ENCODE measurements at places on chromosomes 4 and X.

- DNase-seq, result no peak
Measured at GRCh38 chrX:152733261-152733975, at the start of the genes CSAG1 and MAGEA12. Gene CSAG1 (minus strand): TSS chrX:152733721. CDS start chrX:152732460, 1,261 bp downstream. Gene MAGEA12 (plus strand): TSS chrX:152733757. CDS start chrX:152736162, 2,405 bp downstream.

DNA sequence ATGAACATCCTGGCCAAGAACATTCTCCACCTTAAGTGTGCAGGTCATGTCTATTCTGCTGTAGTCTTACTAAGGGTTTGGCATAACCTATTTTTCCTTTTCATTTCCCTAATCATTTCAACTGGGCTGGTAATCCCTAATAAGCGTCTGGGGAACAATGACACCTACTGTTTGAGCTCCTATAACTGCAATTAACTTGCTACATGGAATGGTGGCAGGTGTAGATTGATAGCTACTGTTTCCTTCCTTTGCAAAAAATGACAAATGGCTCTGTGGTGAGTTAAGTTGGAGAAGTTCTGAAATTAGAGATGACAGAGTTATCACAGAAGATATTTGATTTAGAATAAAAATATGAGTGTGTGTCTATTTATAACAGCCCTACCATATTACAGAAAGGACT, 104.5 kb upstream of the NAP1L5 start:
- DNase-seq, result no peak

DNA sequence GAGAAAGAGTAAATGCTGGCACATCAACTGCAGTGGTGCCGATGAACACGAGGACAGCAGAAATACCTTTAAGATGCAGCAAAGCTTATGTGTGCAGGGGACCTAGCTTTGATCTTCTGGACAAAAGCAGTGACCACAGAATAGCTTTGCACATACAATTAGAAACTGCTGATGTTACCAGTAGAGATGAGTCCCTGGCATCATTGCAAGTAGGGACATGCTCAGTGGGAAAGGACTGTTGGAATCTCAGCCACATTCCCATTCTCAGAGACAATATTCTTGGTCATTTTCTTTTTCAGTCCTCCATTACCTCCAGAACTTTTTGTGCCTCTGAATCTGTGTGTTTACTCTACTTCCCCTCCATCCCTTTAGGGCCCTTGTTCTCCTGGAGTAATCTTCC, 16.9 kb upstream of the PDLIM3 start:
- DNase-seq, result no peak

GRCh38 chr4:99710681-99711345, 53.2 kb upstream of the C4orf54 start:
- DNase-seq, result no peak

DNA sequence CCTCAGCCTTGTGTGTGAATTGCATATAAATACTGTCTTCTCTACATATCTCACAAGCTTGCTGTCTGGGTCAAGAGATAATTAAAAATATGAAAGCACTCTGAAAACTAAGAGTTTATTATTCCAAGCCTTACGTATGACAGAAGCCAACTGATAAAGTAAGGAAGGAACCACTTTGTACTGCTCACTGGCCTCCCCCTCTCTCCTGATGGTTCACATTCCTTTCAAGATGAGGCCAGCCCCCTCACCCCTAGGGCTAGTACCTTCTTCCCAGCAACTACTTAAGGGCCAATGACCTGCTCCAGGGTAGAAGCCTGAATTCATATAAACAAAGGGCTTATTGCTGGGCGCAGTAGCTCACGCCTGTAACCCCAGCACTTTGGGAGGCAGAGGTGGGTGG, 5.4 kb upstream of the SOWAHD start:
- DNase-seq, result no peak

DNA sequence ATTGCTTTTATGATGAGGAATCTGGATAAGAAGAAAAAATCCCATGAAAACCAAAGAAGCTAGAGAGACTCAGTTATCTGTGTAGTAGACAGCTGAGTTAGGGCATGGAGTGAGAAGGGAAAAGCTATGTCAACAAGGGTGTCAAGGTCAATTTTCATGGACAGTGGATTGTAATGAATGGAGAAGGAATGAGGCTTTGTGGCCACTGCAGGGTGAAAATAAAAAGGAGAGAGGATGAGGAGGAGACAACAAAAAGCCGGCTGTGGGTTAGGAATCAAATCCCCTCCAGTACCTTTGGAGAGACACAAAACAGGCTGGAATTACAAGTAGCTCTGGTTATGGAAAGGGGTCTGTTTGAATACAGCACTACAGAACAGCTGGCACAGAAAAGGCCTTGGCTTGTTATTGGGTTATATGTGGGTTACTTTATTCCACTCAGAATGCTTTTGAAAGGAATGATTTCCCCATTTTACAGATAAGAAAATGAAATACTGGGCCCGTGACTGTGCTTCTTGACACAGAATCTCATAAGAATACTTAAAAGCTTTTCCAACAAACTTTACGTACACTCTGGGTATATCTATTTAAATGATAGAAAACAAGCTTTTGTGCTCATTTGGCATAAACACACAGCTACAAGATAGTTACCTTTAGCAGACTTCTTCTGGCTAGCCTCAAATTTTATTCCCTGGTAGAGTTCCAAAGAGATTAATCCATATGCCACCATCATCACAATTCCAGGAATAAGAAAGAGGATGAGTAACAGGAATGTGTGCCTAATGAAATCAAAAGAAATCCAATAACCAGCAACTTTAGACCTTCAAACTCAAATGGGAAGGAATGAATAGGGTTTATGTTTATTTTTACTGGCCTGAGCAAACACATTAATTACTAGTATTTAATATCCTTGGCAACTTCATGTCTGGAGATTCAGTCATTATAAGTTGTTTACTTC, 7.5 kb downstream of the CCKAR start:
- no peak for DNase-seq

DNA sequence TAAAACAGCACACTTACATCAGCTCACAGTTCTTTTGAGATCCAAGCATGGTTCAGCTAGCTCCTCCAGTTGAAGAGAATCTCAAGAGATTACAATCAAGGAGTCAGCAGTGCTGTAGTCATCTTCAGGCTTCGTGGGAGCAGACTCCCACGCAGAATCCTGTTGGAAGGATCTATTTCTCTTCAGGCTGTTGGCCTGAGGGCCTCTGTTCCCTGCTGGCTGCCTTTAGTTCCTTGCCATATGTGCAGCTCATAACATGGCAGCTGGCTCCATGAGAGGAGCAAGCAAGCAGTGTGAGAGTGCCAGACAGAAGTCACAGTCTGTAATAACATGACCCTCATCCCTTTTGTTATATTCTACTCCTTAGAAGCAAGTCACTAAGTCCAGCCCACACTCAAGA, 168.6 kb downstream of the COX18 start:
- DNase-seq, result no peak

- no peak for DNase-seq
Measured at GRCh38 chr4:38084877-38085711, 124.9 kb downstream of the PTTG2 start.

GRCh38 chrX:150038986-150039599, 100.8 kb upstream of the EOLA2 start:
- DNase-seq, result no peak

- peak; percentile 50 for DNase-seq
Measured at GRCh38 chr4:40055863-40056715, 561 bp upstream of the N4BP2 start.

DNA sequence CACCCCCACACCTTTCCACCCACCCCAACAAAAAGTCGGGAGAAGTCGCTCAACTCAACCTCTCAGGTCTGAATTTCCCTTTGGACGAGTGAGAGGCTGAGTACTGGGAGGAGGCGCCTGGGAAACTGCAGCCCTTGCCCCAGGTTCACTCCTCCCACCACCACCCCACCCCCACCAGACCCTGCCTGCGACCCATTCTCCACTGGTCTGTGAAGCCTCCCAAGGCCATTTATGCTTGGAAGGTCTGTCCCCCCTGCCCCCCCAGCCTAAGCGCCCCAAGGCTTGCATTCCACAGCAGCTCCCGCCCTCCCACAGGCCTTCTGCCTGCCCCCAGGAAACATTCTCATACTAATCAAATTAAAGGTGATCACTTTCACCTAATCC, 27.2 kb downstream of the ELF4 start:
- no peak for DNase-seq

DNA sequence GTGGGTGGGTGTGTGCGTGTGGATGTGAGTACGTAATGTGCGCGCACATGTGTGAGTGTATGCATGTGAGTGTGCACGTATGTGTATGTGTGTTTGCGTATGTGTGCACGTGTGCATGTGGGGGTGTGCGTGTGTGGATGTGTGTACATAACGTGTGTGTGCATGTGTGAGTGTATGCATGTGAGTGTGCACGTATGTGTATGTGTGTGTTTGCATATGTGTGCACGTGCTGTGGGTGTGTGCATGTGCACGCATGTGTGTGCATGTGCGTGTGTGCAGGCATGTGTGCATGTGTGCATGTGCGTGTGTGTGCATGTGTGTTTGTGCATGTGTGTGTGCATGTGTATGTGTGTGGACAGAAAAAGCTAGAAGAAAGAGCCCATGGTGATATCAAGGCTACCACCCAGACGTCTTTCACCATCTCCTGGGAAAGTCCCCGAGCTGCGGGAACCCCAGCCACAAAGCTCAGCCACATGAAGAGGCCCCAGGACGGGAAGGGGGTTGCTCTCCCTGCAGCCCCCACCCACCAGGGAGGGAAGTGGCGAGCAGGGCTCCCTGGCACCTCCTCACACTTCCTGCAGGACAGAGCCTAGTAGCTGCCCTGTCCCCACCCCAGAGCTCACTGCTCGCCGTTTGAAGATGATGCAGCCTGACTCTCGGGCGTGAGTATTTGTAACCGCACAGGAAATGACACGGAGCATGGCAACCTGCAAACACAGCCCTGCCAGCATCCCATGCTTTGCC, 108.3 kb downstream of the DCTD start:
- DNase-seq, result peak; percentile 77

GRCh38 chr4:76948443-76949275, 893 bp upstream of the SEPTIN11 start:
- DNase-seq, result peak; percentile 80

DNA sequence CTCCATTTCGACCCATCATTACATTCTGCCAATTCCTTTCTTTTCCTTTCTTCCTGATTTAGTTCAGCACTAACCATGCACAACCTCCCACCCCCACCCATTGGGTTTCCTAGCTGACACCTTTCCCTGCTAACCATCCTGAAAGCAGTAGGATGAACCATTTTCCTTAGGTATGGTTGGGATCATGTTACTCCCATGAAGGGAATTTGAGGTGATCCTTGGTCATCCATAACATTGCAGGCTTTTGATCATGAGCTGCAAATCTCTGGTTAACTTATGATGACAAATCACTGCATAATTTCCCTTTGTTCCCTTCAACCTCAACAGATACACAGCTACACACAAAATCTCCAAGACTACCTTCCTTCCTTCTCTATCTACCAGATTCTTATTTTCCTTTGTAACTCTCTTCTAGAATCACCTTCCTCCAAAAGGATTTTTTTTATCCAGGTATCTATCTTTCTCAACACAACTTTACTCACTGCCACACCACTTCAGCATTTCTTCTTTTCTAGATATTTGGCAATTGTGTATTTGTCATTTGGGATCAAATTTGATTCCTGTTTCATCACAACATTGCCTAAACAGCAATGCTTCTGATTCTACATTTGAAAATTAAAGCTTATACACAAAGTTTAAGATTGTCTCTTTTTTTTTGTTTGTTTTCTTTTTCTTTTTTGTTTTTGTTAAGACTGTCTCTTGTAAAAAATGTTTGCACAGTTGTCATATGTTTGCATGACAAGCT, 145.1 kb downstream of the RBM47 start:
- DNase-seq, result no peak

DNA sequence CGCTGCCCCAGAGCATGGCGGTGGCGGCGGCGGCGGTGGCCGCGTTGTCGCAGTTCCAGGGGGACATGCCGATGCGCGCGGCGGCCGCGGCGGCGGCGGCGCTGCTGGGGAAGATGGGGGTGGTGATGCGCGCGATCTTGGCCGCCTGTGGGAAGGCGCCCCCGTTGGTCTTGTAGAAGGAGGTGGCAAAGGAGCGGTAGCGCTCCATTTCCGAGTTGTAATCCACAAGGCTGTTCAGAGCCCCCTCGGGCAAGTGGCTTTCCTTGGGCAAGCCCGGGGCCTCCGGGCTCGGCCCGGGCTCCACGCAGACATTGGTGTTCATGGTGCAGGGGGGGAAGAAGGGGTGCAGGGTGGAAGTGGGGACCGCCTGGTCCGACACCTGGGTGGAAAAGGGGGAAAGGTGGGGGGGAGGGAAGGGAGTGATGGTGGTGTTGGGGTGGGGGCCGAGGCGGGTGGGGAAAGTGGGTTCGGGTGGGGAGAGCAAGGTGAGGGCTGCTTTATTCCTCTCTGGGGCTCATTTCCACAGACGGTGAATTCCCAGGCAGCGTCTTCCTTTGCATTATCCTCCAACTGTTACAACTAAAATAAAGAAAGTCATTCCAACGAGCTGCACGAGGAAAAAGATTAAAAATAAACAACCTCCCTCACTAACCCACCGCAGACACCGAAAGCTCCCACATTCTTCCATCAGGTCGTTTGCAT, 3.1 kb downstream of the CXXC4 start:
- DNase-seq, result peak; percentile 47

GRCh38 chr4:86592553-86593249, 1.4 kb upstream of the PTPN13 start:
- no peak for DNase-seq

DNA sequence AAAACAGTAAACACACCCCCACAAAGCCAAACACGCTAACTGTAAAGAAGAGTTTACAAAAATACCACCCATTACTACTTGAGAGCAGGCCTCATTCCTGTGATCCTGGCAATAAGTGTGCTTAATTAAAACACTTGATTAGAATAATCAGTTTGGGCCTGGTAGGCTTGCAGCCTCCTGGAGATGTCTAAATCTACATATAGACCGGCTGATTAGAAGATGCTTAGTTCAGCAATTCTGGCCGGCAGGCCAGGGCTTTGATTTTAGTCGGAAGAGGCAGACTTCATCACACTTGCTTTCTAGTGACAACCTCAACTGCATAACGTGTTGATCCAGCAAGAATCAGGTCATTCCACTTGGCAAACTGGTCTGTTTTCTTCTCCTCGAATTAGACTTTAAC, 114.0 kb downstream of the DCTD start:
- DNase-seq, result no peak

GRCh38 chrX:72030431-72030830, 101.3 kb downstream of the RTL5 start:
- DNase-seq, result no peak

DNA sequence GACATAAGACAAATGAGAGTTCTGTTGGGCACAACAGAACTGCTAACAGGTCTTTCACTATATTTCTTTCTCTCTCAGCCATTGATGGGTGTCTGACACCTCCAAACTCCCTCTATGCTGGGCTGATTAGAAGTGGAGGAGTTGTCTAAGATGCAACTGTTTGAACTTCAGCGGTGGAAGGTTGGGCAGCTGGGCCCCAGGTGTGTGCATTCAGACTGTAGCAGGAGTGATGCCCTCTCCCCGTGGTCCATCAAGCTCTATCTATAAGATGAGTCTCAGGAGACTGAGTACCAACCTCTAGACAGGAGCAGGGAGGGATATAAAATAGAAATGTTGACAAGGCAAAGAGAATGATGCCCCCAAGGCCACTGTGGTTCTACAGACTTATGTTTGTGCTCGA, 28.2 kb upstream of the CHRNA9 start:
- no peak for DNase-seq

DNA sequence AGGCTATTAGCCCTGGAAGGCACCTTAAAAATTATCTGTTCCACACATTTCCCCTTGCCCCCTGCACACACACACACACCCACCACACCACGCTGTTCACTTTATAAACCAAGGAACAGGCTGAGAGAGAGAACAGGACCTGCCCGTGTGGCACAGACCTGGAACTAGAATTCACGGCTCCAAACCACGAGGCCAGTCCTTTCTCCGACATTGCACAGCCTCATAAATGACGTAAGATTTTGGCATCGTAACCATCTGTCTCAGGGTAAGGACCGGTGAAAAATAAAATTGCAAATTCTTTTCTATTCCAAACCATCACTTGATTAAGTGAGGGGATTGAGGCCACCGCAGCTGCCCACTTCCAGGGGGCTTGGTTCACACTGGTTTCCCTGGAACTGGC, 330.3 kb downstream of the BCOR start:
- DNase-seq, result no peak

All from CD4-positive, alpha-beta T cell treated with Interleukin-17A for 1 hour (primary cell).